ENCODE measurements at places on chromosomes 13 and 19. TPM values are rescaled to one million over a fixed set of nuclear protein-coding genes. Genes with fewer than 3 reads are reported as not detected.

- DNase-seq, result no peak
Measured at GRCh38 chr13:32642858-32643257, 56.6 kb downstream of the PDS5B start.

DNA sequence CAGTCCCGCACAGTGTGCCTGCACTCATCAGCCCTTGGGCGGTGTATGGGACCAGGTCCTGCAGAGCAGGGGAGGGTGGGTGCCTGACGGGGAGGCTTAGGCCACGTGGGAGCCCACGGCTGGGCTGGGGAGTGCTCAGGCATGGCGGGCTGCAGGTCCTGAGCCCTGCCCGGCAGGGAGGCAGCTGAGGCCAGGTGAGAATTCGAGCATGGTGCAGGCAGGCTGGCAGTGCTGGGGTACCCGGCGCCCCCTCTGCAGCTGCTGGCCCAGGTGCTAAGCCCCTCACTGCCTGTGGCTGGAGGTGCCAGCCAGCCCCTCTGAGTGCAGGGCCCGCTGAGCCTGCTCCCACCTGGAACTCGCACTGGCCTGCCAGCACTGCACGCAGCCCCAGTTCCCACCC is 630.9 kb upstream of the PCDH20 start:
- no peak for DNase-seq

GRCh38 chr19:16861834-16862233 is 27.0 kb upstream of the F2RL3 start:
- DNase-seq, result no peak

- no peak for DNase-seq
Measured at GRCh38 chr19:7366701-7367420, 18.1 kb downstream of the ARHGEF18 start.

DNA sequence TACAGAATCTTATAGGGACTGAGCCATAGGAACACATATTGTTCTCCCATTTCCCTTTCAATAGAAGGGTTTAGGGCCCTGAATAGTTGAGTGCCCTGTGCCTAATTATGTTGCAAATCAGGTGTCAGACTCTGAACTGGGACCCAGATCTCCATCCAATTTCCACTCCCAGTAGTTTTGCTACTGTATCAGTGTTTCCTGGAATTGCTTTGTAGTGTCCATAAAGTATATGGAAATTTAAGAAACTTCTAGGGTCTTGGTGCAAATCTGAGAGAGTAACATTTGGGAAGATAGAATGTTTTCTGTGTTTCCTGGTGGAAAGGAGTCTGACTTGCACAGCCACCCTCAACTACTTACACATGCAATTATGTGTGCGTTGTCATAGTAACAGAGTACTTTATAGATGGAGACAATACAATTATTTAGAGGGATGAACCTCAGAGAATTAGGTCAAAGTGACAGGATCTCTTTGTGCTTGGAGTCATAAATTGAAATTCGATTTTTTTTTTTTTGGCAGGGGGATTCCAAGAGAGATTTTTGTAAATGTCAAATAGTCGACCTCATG is 646 bp upstream of the SLC10A2 start:
- no peak for DNase-seq

- DNase-seq, result no peak
Measured at GRCh38 chr13:35648201-35648600, 171.7 kb upstream of the MAB21L1 start.

GRCh38 chr13:93116809-93117208 is 109.8 kb upstream of the GPC6 start:
- DNase-seq, result no peak

KLF12 gene
- total RNA-seq, result 29.0 TPM

CATSPERD gene
- not detected for total RNA-seq

CYP2A6 gene
- total RNA-seq, result not detected

VMAC gene
- 5.6 TPM for total RNA-seq

SLITRK6 gene
- 0.10 TPM for total RNA-seq

All from chondrocyte (in vitro differentiated cells).